Non-pigmented ciliary epithelial cell (primary cell): ENCODE measurements at places on chromosomes 11 and 22.

GRCh38 chr11:65274735-65275682 lies 13.2 kb downstream of the POLA2 start:
- peak; percentile 95 for DNase-seq

- DNase-seq, result no peak
Observed at GRCh38 chr11:64064374-64065140, 28.8 kb downstream of the FLRT1 start.

DNA sequence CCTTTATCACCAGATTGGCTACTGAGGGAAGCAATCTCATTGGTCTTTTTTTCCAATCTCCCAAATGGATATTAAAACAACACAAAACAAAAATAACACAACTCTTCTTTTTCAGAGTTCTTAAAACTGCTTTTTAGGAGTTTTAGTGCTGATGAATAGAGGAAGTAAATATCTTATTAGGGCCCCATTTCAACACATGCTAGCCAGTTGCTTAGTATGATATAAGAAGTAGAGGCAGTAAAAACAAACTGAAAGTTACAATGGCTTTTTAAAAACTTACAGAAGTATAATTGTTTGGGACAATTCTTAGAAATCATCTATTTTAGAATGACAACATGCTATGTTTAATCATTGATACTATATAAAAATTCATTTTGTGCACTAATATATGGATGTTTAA lies 3.4 kb downstream of the C11orf71 start:
- DNase-seq, result no peak

GRCh38 chr11:35066030-35066429 lies 72.9 kb upstream of the CD44 start:
- no peak for DNase-seq

GRCh38 chr11:20055312-20055711 lies 105.0 kb downstream of the DBX1 start:
- DNase-seq, result no peak

DNA sequence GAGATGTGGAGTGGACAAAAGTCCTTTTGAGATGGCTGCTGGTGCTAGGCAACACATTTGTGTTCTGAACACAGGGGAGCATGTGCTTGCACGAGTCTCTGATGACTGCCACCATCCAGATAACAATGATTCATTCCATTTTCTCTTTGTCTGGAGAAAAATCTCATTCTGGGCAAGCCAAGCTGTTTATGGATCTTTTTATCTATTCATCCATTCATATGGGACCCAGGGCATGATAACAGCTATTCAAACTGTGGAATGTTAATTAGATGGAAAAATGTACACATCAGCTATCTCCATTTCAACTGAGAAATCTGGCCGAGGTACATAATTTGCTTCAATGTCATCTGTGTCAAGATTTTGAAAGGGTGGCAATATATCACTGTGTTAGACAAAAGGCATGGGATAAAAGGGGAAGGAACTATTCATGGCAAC lies 117.5 kb upstream of the ZBED5 start:
- DNase-seq, result no peak

DNA sequence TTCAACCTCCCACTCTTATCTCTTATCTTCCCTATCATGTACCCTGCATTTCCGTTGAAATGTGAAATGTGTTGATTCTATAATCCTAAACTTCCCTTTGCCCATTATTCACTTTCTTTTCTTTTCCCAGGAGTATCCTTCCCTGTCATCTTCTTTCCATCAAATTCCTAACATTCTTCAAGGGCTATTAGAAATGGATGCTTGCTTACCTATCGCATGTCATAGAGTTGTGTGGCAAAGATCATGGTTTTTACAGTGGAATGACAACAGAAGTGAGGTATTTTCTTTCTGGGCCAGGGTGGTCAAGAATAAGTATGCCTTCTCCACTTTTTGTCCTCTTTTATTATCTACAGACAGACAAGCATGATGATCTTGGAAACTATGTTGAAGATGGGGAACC lies 124.4 kb upstream of the SLC5A12 start:
- no peak for DNase-seq
